ENCODE measurements at places on chromosomes 7 and 10. TPM values are rescaled to one million over a fixed set of nuclear protein-coding genes. Genes with fewer than 3 reads are reported as not detected.

Gene ECD
- total RNA-seq: 21.5 TPM

Gene SLC18A2
- total RNA-seq: not detected

Gene MUC12
- not detected for total RNA-seq

Gene OGA
- 125 TPM for total RNA-seq

Gene ZNF853
- total RNA-seq: 0.43 TPM

Gene CYP3A7
- 0.07 TPM for total RNA-seq

Gene CFTR
- total RNA-seq: 0.93 TPM
